Epithelial cell of esophagus (primary cell): ENCODE measurements at places on chromosomes 5 and 9.
A peak's percentile ranks its signal among the peaks of the same experiment; 100 is the strongest.

DNA sequence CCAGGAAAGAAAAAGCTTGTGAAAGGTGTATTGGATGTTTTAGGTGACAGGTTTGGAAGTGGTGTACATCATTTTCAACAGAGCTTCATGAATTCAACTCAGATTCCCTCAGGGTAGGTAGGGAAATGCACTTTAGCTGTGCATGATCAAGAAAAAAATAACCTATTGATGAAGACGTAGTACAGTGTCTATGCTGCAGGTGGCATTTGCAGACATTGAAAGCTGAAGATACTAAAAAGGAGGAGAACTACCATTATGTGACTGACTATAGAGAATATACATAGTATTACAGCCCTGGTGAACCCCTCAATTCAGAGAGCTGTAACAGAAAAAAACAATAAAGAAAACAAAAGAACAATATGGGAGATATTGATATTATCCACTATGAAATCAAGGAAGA, 2344.7 kb upstream of the ACO1 start:
- no peak for DNase-seq

DNA sequence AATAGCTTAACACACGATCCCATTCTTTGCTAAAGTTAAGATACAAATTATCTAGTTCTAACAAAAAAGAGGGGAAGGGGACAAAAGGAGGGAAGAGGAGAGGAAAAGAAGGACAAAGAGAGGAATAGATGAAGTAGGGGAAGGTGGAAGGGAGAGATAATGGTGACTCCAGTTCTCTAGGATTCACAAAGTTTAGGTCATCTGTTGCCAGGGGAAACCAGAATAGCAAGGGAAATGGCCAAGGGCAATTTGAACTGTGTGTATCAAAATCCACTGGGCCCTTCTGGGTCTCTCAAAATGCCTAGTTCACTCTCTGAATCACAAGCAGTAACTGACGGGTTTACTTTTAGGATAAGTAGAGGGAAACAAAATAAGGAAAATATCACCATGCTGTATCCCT, 7.6 kb downstream of the SLC24A2 start:
- DNase-seq = no peak

DNA sequence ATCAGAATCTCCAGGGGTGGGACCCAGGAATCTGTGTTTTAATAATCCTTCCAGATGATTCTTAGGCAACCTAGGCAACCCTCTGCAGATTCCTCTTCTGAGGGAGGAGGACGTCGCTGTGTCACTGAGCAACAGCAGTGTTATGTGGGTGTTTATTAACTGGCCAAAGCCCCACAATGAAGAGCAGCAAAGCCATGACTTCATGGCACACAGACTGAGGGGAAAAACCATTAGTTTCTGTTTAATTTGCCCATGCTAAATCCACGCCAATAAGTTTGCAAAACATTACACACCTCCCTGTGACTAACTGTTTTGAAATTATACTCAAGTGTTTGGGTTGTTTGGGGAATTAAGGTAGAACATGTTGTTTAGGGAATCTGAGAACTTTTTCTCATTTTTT, 83.7 kb upstream of the TMED7 start:
- no peak for DNase-seq

- DNase-seq = no peak
These were observed 256.7 kb downstream of the PARP8 start for GRCh38 chr5:50922942-50923767.

- peak; percentile 52 for DNase-seq
These were observed 996.0 kb upstream of the ARRDC3 start for GRCh38 chr5:92378966-92379611.

GRCh38 chr9:95488954-95489353, 27.8 kb downstream of the PTCH1 start:
- DNase-seq = no peak

DNA sequence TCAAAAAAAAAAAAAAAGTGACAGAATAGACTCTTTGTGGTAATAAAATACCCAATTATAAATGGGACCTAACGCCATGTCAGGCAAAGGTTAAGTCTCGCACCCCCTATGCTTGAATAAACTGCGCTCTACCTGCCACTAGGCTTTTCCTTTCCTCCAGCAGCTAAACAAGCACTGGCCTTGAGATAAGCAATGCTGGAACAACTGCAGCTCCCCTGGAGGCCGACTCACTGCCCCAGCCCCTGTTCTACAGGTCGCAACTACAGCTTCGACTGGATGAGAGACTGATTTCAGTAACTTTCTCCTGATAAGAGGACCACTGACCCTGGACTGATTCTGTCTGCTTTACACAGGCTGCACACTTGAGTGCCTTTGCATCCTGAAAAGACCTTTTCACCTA, 210.2 kb downstream of the HSPA4 start:
- no peak for DNase-seq
